ENCODE measurements at places on chromosomes 4 and X.

- no peak for DNase-seq
These were observed 29.8 kb upstream of the RELL1 start for GRCh38 chr4:37715889-37716402.

DNA sequence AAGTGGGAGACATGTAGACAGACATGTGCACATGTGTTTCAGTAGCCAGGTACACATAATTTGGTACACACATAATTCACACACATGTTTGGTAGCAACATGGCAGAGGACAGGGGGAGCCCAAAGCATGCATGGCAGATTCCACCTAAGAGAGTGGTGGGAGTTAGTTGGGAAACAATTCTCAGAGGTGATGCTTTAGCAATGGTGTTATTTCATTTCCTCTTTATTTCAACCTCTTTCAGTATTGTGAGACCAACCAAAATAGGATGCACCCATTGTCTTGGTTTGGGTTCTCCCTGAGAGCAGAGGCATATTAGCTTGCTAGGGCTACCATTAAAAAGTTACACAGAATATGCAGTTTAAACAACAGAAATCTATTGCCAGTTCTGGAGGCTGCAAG lies 92.2 kb upstream of the ANXA3 start:
- DNase-seq: no peak

- DNase-seq: no peak
These were observed 41.0 kb downstream of the PCDH10 start for GRCh38 chr4:133190098-133190497.

GRCh38 chrX:50920132-50920531 lies 9.6 kb downstream of the BMP15 start:
- no peak for DNase-seq

DNA sequence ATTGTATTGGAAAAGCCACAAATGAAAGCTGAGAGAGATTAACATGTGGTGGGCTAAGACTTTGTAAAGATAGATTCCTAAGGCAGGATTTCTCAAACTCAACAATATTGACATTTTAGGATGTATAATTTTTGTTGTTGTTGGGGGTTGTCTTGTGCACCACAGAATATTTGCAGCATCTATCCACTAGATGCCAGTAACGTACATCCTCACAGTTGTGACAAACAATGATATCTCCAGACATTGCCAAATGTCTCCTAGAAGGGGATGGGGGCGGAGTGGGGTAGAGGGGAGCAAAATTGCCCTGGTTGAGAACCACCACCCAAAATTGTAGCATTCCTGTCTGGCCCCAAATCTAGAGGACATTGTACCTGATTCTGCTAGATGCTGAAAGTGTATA lies 14.7 kb upstream of the CBR4 start:
- no peak for DNase-seq

GRCh38 chrX:109925656-109926055 lies 77.3 kb upstream of the TMEM164 start:
- DNase-seq: no peak

- no peak for DNase-seq
These were observed 119.3 kb upstream of the CLNK start for GRCh38 chr4:10803713-10804343.

GRCh38 chrX:46954716-46955115 lies 42.5 kb downstream of the JADE3 start:
- DNase-seq: no peak

GRCh38 chrX:21655901-21656586 lies 2.1 kb downstream of the KLHL34 start:
- no peak for DNase-seq

- DNase-seq: no peak
These were observed 108.0 kb downstream of the CPZ start for GRCh38 chr4:8700531-8700930.

- DNase-seq: no peak
These were observed 5.5 kb upstream of the C4orf50 start for GRCh38 chr4:6023731-6024130.

DNA sequence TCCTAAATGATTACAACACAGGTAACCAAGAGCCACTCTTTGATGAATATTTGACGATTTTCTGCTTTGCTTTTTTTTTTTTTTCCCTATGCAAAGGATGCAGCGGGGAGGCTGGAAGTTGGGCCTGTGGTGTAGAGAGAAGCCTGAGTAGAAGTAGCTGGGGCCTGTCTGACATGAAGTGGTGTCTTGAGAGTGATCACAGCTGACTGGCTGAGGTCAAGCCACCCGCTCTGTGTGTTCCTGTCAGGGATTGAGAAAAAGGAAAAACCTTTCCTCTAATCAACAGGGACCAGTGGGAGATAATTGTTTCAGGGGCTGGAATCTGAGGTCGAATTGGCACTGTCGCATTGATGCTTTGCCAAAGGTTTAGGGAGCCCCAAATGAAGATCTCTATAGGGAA lies 258.7 kb downstream of the GRIA3 start:
- no peak for DNase-seq

- DNase-seq: no peak
These were observed 132.1 kb downstream of the NSUN7 start for GRCh38 chr4:40881851-40882250.

DNA sequence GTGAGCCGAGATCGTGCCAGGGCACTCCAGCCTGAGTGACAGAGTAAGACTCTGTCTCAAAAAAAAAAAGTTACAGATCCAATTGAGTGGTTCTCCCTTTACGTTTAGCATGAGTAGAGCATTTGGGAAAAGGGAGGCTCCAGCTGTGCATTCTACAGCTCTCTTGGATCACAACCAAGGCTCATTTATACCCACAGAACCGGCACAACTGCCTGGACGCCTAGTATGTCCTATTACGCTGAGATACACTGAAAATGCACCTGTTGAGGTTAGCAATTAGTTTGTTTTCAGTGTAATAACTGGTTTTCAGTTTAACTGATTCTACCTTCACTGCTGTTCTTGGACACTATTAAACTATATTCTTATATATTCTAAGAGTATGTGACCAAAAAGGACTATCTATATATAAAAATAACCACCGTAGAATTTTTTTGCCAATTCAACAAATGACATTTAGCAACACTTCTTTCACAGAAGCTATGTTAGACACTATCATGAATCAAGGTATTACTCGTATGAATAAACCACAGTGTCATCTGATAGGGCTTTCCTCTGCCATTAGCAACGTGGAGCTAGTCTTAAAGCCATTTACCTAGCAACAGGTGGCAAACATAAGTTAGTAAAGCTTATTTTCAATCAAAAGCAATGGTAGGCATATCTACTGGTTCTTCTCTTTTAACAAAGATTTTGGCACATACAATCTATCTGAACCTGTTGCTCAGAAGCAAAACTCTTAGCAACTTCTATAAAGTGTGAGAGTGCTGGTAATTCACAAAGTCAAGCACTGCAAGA lies 3.6 kb downstream of the OTUD4 start:
- no peak for DNase-seq

DNA sequence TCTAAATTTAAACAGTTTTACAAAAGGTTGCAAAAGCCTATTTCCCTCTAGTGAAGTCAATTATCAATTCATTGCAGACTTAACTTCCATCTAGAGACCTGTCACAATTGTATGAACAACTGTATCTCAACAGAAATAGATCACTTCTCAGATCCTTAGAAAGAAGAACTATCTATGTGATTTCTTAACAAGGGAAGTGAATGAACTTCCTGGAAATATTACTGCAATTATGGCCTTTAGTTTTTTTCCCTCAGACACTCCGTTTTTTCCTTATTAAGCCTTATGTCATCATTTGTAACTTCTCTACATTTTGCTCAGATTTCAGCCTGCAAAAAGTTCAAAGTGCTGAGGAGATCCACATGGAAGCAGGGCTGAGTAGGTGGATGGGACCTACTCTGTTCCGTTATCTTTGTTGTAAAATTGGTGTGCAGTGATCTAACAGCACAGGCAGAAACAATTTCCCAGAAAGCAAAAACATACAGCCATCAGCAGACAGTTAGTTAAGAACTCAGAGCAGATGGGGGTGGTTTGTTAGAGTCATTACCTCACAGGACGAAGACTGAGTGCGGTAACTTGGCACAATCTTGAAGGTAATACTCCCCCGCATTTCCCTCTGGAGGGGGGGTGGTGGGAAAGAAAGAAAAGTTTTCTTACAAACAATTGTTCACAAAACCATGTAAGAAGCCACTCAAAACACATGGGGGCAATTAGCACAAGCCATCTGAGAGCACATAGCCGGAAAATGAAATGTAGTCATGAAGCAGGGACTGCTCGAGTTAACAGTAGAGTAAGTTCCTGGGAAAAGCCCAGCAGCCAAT lies 112.3 kb downstream of the NYX start:
- DNase-seq: no peak

Measured in stimulated activated CD8-positive, alpha-beta memory T cell treated with anti-CD3 and anti-CD28 coated beads, Interleukin-4, amount 100 ng/mL, for 4 hours (primary cell).